Fibroblast of skin of right biceps (primary cell): ENCODE measurements at places on chromosomes 16 and 17.

GRCh38 chr16:66950437-66950836, 10.6 kb upstream of the CES3 start:
- DNase-seq: no peak

- no peak for DNase-seq
Measured at GRCh38 chr16:54244061-54244886, 42.3 kb downstream of the IRX3 start.

DNA sequence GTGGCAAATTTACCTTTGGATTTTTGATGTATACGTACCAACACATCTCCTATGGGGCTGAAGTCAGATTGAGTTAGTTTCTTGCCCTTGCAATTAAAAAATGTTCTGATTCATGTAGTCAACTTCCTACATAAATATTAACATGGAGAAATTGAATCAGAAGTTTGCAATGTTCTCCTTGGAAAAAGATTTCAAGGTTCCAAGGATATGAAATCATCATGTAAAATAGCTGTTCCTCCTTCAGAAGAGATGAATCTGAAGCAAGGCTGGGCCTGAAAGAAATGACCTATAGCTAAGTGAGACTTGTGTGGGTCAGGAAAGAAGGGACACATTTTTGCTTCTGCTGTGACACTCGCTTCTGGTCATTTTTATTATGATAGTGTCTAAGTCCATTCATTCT, 131.7 kb downstream of the RGS9 start:
- DNase-seq: peak; percentile 60

DNA sequence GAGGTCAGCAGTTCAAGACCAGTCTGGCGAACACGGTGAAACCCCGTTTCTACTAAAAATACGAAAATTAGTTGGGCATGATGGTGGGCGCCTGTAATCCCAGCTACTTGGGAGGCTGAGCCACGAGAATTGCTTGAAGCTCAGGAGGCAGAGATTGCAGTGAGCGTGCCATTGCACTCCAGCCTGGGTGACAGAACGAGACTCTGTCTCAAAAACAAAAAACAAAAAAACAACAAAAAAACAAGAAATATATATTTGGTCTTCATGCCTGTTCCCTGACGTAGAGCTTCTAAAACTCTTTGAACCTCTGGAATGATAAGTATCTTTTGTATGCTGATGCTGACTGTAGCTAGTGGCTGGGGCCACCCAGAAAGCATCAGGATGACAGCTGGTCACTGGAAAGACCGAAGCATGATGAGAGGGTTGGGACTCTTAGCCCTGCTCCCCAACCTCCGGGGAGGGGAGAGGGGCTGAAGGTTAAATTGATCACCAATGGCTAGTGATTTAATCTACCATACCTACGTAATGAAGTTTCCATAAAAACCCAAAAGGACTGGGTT, 54.8 kb downstream of the TEX14 start:
- DNase-seq: no peak

- DNase-seq: peak; percentile 39
Measured at GRCh38 chr16:84175350-84176081, 11.3 kb downstream of the TAF1C start.

- DNase-seq: peak; percentile 81
Measured at GRCh38 chr17:15298176-15298575, 33.0 kb upstream of the PMP22 start.

DNA sequence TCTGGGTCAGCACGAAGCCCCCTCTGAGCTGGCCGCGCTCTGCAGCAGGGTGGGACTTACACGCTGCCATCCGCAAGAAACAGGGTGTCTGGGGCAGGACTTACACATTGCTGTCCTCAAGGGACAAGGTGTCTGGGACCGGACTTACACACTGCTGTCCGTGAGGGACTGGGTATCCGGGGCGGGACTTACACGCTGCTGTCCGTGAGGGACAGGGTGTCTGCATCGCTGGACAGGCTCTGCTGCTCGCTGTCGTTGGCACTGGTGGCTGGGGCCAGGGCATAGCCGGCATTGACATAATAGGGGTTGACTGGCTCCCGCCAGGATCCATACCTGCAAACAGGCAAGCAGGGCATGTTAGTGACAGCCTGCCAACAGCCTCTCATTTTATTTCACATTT, 31.4 kb downstream of the PDIA2 start:
- no peak for DNase-seq

GRCh38 chr16:12677502-12677901, 126.2 kb downstream of the CPPED1 start:
- DNase-seq: no peak

DNA sequence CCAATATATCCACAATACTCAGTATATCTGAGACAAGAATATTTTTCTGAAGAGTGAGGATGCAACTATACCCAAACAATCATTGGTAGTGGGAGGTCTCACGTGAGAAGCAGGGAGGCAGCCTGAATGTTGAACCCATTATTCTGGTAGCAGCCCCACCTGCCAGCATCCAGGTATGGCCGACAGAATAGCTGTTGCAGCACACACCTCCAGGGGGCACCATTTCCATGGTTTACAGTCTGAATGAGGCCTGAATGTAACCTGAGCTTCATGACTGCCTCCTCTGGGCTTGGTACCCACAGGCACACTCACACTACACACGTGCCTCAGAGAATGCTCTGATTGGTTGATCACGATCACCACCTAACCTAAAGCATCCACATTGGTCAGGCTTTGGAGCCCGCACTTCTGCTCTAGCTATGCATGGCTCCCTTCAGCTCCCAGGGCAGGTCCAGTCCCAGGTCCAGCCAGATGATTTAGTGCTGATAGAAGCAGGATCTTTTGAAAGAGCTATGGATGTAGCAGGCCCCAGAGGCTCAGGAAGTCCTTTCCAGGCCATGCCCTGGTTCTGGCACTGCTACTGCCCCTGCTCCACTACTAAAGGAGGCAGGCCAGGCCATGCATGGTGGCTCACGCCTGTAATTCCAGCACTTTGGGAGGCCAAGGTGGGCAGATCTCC, 11.0 kb upstream of the CBFB start:
- peak; percentile 95 for DNase-seq

GRCh38 chr17:74358697-74359096, 3.0 kb downstream of the BTBD17 start:
- no peak for DNase-seq

GRCh38 chr16:54284931-54285413, 1.6 kb downstream of the IRX3 start:
- peak; percentile 61 for DNase-seq

- DNase-seq: no peak
Measured at GRCh38 chr16:8831871-8832716, 34.5 kb downstream of the PMM2 start.

GRCh38 chr16:66515596-66516508, 34.1 kb downstream of the TK2 start:
- peak; percentile 42 for DNase-seq

DNA sequence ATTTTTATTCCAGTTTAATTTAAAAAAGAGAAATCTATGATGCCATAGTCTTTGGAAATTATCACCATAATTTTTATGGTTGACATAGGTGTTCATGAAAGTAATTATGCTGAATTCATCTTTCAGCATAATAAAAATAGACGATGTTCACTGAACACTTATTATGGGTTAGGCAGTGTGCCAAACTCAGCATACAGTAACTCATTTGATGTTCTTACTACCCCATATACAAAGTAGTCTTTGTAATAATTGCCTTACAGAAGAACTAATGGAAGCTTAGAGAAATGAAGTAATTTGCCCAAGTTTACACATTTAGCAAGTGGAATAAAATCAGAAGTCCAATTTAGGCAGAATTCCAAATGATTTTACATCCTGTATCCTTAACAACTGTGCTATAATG, 852.2 kb upstream of the GOT2 start:
- DNase-seq: no peak

DNA sequence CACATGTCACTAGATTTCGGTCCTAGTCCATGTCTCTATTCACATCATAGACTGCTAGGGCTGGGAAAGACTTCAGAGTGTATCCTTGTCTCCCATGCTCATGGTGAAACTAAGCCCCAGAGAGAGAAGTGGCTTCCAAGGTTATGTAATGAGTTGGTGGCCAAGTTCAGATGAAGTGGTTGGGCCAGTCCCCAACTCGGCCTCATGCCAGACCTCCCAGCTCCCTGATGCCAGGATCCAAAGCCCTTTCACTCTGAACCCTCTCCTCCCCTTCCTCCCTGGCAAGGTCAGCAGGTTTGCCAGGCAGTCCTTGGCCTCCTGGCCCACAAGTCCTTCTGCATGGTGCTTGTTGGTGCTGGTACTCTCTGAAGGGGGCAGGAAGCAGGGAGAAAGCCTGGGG, 189.7 kb downstream of the AXIN2 start:
- no peak for DNase-seq

DNA sequence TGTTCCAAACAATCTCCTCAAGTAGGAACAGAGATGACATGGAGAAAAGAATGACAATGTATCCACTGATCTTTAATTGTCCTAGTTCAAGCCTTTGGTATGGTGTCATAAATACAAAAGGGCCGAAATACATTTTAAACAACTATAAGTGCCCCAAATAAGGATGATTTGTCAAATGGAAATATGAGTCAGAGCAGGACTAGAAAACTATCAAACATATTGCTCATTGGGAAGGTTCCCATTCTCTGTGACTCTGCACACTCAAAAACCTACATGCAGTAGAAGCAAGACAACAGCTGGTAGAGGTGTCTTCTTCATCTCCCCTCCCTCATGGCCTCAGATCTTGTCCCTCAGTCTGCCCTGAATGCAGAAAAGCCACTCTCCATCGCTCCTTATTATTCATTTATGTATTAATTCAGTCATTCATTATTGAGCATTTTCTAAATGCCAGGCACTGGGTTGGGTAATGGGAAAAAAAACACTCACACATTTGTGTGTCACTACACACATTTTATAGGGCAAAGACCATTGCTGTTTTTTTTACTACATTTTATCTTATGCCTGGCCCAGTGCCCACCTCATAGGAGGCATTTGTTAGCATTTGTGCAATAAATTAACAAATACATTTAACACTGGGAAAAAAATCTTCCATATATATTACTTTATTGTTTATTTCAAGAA, 10.1 kb downstream of the CA10 start:
- DNase-seq: no peak

DNA sequence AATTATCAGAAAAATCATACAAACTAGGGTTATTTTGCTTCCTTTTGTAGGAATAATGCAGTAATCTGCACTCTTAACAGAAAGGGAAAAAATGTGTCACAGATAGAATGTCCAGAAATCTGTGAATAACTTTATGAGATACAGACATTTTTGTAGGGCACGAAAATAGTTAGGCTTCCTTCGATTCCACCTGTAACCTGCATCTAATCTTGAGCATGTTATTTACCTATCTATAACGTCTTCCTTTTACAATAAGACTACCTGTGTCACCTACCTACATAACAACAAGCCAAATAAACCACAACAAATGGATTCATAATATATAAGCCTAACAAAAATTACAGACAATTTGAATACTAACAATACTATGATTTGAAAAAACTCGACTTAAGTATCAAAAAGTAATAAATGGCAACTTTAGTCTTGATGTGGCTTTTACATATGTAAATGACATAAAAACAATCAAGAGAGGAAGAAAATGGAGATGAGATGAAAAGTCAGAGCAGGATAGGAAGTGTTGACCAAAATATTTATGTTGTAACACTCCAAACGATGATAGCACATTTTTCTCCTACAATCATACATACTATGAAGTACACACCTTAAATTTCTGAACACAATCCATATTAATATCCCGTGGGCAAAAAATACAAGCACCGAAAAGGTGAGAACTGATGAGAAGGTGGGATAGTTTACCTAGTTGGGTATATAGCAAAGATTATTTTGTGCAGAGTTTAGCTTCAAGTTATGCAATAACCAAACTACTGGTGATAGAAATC, 2.5 kb downstream of the STAT5B start:
- no peak for DNase-seq

DNA sequence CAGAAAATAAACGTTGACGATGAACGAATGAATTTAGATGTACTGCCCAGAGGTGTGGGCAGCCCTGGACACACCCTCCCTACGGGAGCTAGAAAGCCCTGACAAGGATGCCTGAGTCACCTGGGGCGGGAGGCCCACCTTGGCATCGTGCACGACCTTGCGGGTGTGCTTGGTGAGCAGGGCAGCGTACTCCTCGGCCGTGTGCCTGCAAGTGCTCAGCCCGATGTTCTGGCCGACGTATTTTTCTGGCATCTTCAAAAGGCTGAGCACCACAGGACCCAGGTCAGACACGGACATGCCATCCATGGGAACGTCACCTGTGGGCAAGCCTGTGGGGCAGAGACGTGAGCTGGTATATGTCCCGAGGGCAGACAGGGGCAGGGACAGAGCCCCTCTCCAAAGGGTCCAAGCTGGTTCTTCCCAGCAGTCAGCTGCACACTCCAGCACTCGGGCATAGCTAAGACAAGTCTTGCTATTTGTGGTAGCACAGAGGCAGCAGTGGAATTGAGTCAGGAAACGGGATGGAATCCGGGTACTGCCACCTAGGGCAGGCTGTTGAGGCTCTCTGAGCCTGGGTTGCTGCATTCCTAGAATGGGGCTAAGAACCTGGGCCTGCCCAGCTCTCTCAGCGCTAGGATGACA, 10.8 kb downstream of the NMRAL1 start:
- no peak for DNase-seq

DNA sequence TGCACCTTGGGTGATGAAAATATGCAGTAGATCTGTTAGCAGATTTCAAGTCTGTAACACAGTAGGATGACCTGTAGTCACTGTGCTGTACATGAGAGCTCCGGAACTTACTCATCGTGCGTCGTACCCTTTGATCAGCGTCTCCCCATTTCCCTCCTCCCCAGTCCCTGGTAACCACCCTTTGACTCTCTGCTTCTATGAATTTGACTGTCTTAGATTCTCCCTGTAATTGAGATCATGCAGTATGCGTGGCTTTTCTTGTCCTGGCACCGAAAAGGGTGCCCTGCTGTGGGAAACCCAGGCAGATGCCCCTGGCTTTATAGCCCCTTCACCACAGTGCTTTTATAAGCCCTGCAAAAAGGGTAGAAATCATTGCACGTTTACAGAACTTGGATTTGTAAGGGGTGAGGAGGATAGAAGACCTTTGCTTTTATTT, 20.5 kb downstream of the CLEC16A start:
- DNase-seq: no peak

DNA sequence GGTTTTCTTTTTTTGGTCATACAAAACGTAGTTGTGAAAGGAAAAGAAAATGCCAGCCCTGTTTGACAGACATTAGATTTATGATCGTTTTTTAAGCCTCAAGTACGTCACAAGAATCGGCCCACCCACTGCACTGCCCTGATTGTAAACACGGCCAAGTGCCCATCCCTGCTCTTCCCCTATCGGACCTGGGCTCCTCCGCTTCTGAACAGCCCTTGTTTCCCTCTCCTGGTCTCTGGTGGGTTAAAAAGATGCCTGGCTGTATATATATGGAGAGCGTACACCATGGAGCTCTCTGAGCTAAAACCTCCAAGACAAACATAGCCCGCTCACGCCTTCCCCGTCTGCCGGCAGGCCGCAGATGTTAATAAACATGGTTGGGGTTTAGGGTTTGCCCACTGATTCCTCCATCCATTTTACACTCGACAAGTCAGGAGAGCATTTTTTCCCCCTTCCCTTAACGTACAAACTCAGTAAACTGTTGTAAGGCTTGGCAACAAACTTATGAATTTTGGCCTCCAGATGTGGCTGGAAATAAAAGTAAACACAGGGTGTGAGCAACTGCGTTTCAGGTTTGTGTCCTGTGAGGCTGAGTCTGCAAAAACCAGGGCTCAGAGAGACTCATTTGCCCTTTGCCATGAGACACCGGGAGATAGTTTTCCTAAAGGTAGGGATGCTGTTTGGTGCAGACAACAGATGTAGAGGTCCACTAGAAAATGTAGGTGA, 325.9 kb downstream of the SOX9 start:
- DNase-seq: no peak
